ENCODE measurements at places on chromosomes 4 and X.

- no peak for DNase-seq
Measured at GRCh38 chr4:23091711-23092110, 399.0 kb downstream of the GBA3 start.

GRCh38 chrX:106692425-106693065, 34.0 kb upstream of the RNF128 start:
- DNase-seq, result no peak

- DNase-seq, result peak; percentile 78
Measured at GRCh38 chrX:30889147-30890140, at the start of gene TAB3. TSS of gene TAB3 (minus strand) at chrX:30889254. CDS start at chrX:30859588, 29,666 bp downstream.

- no peak for DNase-seq
Measured at GRCh38 chr4:20194123-20195013, 57.3 kb upstream of the SLIT2 start.

- DNase-seq, result no peak
Measured at GRCh38 chrX:78105944-78106650, 2.0 kb downstream of the PGK1 start.

DNA sequence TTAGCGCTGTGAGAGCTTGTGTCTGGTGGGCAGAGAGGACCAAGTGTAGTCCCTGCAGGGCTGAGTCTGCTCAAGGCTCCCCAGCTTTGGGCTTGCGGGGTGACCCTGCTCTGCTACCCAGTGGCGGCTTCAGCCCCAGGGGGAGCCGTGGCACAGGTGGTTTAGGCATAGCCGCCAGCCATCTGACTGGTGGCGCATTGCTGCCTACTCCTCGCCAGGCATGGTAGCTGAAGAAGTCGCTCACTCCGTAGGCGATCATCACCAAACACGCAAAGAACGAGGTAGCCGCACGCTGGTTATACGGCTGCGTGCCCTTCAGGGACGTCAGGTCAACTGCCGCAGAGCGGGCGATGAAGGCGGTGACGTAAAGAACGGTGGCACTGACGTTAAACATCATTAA, 180.7 kb upstream of the DIPK2B start:
- DNase-seq, result no peak

GRCh38 chr4:13461191-13461905, 22.8 kb downstream of the RAB28 start:
- DNase-seq, result no peak

GRCh38 chr4:158259955-158260575, 49.8 kb downstream of the TMEM144 start:
- no peak for DNase-seq

DNA sequence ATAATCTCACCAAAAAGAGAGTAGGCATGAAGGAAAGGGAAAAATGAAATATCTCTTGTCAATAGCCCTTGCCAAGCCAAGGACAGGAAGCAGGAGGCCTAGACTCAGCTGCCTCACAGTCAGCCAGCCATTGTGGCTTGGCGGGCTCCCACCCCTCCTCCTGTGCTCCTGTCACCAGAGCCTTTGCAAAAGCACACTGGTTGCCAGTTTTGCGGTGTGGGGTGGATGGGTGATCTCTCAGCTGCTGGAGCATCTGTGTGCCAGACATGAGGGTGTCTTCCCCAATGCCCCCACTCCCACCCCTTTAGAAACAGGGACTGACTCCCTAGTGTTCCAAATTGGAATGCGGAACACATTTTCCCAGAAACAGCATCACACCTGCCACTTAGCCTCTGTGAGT, 26.1 kb downstream of the ARHGEF6 start:
- DNase-seq, result no peak

DNA sequence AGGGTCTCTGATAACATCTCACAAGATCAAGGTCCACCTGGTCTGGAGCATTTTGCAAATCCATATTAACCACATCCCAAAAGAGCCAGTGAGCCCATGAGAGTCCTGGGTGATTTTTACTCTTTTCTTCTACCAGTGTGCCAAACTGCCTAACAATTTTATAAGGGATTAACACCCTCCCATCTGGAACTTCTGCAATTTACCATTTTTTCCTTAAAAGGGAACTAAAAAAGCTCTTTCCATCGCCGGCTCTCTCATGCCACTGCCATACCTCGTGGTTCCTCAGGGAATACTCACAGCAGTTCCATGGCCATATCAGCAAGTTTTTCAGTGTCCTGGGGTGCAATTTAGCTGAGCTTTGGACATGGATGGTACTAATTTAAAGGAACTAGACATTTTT, 55.7 kb downstream of the SEPSECS start:
- no peak for DNase-seq

GRCh38 chr4:26609868-26610267, 26.0 kb downstream of the TBC1D19 start:
- no peak for DNase-seq

DNA sequence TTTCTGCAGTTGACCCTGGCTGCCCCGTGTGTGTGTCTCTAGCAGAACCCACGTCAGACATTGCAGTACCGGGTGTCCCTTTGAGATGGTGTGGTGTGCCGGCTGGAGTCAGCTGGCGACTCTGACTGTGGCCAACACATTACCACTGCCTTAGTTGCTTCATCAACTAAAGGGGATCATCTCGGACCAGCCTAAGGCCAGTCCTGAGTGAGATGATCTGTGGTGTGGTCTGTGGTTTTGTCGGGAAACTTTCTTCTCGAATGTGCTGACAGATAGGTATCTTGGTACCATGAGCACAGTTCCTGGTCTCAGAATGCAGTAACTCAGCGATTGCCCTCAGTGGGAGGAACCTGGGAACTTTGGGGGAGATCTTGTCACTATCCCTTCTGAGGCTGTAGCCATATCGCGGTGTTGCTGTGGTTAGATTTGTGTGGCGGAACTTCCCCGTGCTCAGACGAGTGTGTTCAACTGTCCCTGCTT, 15.8 kb downstream of the TBC1D14 start:
- DNase-seq, result no peak

All from hepatic stellate cell (primary cell).